Activated T-cell treated with anti-CD3 and anti-CD28 coated beads, Interleukin-2, amount 50 U/mL, for 1 hour (primary cell): ENCODE measurements at places on chromosomes 3 and 15.

DNA sequence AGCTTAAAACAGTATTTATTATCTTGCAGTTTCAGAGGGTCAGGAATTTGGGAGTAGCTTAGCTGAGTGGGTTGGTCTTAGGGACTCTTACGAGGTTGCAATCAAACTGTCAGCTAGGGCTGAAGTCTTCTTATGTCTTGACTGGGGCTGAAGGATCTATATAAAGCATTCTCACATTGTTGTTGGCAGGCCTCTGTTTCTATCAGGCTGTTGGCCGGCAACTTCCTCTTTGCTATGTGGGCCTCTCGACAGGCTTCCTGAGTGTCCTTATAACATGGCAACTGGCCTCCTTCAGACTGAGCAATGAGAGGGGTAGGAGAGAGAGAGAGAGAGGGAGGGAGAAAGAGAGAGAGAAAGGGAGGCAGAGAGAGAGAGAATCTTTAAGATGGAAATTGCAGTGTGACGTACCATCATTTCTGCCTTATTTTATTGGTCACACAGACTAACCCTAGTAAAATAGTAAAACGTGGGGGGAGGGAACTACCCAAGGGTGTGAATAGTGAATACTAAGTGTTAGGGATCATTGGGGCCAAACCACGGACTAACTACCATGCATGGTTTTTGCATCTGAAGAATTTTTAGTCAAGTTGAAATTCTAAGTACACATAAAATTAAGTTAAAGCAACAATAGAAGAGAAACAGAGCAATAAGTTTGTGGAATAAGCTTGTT lies 16.1 kb downstream of the FGF7 start:
- DNase-seq: no peak

DNA sequence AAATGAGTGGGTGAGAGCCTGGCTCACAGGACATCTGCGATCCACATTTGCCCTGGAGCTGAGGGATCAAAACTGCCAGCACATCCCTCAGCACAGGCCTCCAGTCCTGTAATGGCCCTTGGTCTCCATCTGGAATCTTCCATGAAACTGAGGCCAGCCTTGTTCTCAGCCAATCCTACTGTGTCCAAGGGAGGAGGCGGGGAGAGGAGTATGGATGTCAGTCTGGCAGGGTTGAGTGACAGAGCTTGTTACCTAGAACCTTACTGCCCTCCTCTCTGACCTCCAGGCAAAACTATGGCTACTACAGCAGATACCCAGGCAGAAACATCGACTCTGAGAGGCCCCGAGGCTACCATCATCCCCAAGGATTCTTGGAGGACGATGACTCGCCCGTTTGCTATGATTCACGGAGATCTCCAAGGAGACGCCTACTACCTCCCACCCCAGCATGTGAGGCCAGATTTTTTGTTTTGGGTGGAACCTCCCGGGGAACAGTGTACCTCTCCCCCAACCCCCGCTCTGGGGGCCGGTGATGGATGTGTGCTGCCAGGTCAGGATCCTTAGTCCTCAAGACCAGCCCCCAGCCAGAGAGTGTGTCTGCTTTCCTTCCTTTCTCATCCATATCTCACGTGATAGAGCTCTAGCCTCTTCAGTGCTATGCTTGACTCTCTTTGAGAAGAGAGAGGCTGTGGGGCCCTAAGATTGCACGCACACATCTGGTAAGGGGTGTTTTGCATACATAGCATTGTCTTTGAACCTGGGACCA lies 41.3 kb downstream of the CHDH start:
- no peak for DNase-seq

- peak; percentile 24 for DNase-seq
Observed at GRCh38 chr3:188749010-188749617, 422.7 kb upstream of the TPRG1 start.

GRCh38 chr3:51710631-51711351 lies 3.9 kb downstream of the GRM2 start:
- DNase-seq: peak; percentile 13
